ENCODE measurements at places on chromosomes 7 and 10.

DNA sequence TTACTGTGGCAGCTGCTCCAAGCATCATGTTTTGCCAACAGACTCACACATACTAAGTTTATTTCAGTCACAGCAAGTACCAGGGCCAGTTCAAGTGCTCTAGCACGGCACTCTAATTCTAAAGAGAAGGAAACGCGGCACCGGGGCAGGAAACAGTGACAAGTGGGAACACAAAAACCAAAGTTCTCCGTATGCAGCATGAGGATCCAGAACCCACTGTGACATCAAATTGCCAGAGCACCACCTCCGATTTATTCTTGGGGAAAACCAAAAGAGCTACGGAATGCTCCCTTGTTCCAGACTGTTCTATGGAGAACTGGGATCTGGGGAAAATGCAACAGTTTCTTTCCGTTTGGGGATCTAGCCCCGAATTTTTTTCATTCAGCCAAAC is 448 bp upstream of the PTER start:
- no peak for DNase-seq

DNA sequence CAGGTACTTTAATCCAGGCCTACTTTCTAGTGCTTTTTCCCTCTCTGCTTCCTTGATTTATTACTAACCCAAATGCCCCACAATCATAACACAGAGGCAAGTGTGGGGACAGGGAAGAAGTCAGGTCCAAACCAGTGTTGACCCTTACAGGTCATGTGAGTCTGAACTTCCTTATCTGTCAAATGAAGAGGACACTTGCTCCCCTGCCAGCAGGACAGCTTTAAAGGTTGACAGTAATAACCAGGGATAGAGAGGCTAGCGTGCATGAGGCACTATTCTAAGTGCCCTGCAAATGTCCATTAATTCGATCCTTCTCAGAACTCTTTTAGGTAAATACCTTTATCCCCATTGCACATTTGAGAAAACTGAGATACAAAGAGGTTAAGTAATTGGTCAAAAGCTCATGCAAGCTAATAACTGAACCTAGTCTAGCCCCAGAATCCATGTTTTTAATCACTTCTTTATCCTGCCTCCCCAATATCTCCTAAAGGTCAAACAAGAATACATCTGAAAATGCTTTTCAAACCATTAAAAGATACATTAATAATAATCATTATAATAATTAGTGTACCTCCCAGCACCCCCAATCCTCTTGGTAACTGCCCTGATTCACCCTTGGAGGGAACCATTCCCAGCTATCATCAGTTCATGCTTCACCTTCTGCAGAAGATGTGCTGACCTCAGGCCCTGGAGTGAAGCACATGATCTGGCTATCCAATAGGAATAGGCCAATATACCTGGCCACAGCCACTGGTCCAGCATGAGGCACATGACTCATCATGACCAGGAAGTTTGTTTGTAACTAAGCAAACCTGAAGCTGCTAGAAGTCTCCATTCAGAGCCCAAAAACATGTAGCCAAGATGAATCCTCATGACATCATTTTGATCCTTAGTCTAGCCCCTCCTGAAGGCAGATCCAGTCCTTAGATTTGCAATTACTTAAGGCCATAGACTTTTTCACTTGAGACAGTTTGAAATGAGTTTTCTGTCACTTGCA is 40.7 kb downstream of the SGMS1 start:
- DNase-seq: no peak

- peak; percentile 49 for DNase-seq
Measured at GRCh38 chr7:3063016-3063753, 19.5 kb upstream of the CARD11 start.

DNA sequence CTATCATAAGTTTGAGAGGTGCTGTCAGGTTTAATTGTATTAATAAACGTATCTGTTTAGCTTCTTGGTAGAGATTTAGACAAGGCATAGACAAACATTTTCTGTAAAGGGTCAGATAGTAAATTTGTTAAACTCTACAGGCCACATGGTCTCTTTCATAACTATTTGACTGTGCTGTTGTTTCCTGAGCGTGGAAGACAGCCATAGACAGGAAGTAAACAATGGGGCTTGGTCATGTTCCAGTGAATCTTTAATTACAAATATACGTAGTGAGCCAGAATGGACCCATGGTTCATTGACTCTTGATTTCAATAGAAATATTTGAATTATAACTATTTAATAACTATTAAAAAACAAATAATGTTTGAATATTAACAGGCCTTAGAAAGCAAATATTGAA is 451.1 kb downstream of the SH2D4B start:
- no peak for DNase-seq

GRCh38 chr7:12458520-12459131 is 55.0 kb upstream of the VWDE start:
- no peak for DNase-seq

GRCh38 chr10:101061624-101062231 is at the start of gene KAZALD1:
Gene KAZALD1, plus strand, starts transcription at chr10:101061989. Its CDS starts 604 bp downstream, at chr10:101062593.
- DNase-seq: no peak

GRCh38 chr7:134395604-134396003 is 63.3 kb downstream of the AKR1B1 start:
- no peak for DNase-seq

DNA sequence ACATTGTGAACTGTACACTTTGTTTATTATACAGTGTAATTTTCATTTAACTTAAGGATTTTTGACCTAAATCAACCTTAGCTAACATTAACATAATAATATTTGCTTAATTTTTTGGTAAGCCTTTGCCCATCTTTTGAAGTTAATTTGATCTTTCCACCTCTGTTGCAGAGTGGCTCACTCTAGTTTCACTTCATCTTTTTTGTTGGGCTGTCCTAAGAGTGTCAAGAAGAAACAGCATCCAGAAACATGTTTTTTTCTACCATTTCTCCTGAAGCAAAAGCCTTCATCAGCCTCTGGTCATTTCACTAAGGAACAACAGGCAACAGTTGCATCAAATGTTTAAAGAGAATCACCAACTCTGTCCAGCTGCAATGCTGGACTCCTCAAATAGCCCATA is 824.7 kb downstream of the REEP3 start:
- DNase-seq: no peak

GRCh38 chr10:119608316-119609155 is 11.8 kb upstream of the TIAL1 start:
- DNase-seq: no peak

DNA sequence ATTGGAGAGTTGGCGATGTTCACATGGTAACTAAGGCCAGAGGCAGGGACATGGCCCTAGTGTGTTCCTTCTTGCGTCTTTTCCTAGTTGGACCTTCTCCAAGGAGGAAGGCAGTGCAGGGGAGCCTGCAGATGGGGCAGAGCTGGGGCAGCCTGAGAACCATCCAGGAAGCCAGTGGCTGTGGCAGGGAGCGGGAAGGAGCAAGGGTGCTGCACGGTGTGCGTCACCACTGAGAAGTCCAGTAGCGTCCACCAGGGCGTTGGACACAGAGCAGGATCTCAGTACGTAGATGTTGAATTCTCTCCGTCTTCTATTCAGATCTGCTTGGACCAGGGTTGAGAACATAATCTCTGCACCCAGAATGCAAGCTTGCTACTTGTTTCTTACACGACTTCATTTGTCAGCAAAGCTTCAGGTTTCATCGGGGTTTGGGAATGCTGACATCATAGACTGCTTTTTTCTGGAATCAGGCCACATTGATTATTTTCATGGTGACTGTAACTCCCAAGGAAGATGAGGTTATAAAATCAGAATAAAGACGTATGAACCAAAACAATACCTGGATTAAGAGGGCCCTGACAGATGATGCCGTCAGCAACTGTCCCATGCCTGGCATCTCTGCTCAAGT is 130.3 kb downstream of the HECW1 start:
- no peak for DNase-seq

Measured in stimulated activated CD4-positive, alpha-beta T cell treated with anti-CD3 and anti-CD28 coated beads, Interleukin-1b, Interleukin-23, amount 100 ng/mL, for 1 hour (primary cell).